ENCODE measurements at places on chromosomes 2 and 18.

GRCh38 chr18:33745871-33746545, 168.0 kb downstream of the ASXL3 start:
- DNase-seq = no peak

DNA sequence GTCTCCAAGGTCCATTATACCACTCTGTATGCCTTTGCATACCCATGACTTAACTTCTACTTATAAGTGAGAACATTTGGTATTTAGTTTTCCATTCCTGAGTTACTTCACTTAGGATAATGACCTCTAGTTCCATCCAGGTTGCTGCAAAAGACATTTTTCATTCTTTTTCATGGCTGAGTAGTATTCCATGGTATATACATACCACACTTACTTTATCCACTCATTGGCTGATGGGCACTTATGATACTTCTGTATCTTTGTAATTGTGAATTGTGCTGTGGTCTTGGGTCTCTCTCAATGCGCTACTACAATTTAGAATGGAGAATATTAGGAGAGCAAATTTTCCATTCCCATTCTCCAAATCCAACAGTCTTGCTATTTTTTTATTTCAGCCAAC, 76.4 kb downstream of the ZRANB3 start:
- no peak for DNase-seq

DNA sequence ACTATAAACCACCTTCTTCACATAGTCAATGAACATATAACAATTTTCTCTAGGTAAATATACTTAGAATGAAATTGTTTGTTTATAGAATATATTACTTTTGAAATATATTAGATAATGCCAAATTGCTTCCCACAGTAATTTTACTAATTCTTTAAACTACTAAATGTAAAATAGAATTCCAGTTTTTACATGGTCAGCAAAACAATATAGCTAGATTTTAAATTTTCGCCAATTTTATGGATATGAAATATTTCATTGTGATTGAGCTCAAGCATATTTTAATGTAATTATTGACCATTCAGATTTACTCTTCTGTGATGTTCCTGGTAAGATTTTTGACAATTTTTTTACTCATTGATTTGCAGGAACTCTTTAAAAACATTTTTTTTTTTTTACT, 444.6 kb downstream of the PARD3B start:
- no peak for DNase-seq

DNA sequence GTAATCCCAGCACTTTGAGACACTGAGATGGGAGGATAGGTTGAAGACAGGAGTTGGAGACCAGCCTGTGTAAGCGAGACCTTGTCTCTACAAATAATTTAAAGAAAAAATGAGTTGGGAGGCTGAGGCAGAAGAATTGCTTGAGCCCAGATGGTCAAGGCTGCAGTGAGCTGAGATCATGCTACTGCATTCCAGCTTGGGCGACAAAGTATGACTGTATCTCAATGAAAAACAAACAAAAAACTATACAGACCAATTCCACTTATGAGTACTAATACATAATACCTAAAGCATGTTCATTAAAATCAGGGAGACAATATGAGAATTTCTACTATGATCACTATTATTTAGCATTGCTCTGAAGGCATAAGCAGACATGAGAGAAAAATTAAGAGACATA, 12.6 kb downstream of the RNF149 start:
- DNase-seq = peak; percentile 14

GRCh38 chr18:73677450-73677849, 470.2 kb downstream of the FBXO15 start:
- DNase-seq = no peak

- no peak for DNase-seq
These were observed 206.0 kb downstream of the ZNF521 start for GRCh38 chr18:25145731-25146511.

GRCh38 chr2:5546181-5546580, 146.0 kb upstream of the SOX11 start:
- no peak for DNase-seq

- peak; percentile 40 for DNase-seq
These were observed 102.3 kb downstream of the SPTBN1 start for GRCh38 chr2:54558188-54559005.

DNA sequence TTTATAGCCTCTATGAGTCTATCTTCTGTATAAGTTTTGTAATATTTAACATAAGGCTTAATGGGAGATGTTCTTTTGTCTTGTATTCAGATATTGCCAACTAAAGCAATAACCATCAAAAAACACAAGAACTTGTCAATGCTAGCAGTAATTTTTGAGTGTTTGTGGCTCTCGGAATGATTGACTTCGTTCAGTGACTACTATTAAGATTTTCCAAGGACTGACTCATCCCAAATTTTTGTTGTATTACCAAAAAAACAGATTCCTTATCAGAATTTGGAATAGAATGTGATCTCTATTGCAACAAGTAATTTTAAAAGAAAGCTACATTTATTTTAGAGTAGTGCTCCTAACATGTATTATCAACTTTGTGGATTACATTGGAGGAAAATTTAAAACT, 8.1 kb downstream of the NABP1 start:
- no peak for DNase-seq

- DNase-seq = no peak
These were observed 247.1 kb upstream of the SALL3 start for GRCh38 chr18:78732273-78733210.

- no peak for DNase-seq
These were observed 155.1 kb upstream of the L3MBTL4 start for GRCh38 chr18:6569813-6570212.

- no peak for DNase-seq
These were observed 27.4 kb downstream of the NEMP2 start for GRCh38 chr2:190507135-190507534.

DNA sequence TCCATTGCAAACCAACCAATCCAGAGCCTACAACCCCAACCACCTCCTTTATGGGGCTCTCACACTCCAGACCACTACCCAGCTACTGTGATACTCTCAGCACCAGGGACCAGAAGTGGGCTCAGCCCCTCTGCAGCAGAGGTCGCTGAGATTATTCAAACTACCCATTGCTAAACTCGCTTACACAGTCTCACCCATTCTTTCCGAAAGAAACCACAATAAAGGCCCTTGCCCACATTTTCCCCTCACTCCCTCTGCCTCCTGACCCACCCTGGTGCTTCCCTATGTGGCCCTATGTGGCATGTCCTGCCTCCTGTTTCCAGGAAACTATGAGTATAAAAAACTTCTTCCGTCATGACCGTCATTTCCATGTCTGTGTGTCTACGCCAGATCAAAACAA, 10.7 kb downstream of the TEX51 start:
- no peak for DNase-seq

- DNase-seq = no peak
These were observed 19.7 kb upstream of the TUBB6 start for GRCh38 chr18:12288403-12288755.

DNA sequence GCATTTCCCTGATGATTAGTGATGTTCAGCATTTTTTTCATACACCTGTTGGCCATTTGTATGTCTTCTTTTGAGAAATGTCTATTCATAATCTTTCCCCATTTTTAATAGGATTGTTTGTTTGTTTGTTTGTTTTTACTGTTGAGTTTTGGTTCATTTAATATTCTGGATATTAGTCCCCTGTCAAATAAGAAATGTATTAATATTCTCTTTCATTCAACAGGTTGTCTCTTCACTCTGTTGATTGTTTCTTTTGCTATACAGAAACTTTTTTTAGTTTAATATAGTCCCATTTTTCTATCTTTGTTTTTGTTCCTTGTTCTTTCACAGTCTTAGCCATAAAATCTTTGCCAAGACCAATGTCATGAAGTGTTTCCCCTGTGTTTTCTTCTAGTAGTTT, 22.1 kb downstream of the ACVR1C start:
- no peak for DNase-seq

GRCh38 chr18:69935319-69936190, 12.1 kb downstream of the CD226 start:
- no peak for DNase-seq

DNA sequence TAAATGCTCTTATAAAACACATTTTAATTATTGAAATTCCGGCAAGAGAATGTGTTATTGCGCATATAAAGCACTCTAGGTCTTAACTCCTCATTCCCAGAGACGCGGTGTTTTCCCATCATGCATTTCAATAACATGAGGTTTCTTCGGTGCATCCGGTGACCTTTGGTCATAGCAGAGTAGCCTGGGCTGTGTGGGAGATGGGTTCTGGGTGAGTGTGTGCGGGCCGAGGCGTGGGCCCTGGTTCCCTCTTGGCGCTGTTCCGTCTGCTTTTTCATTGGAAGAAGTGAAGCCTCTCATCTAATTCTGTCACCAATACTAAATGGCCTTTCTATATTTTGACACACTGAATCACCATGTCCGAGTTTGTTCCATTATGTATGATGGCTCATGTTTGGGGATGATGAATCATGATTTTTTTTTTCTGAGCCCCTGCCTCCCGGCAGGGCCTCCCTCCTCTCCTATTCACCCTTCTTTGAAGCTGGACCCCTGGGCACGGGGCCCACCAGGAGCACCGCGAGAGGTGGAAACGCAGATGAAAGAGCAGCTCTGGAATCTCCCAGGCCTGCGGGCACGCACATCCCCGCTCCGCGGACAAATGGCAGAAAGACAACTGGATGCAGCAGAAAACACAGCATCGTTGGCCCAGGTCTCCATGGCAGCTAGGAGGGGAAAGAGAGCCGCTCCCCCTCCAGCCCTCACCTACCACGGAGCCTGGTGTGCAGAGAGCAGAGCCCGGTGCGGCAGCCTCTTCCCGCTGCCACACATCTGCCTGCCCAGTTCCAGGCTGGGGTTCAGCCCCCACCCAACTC, 85.8 kb upstream of the HPCAL1 start:
- DNase-seq = no peak

DNA sequence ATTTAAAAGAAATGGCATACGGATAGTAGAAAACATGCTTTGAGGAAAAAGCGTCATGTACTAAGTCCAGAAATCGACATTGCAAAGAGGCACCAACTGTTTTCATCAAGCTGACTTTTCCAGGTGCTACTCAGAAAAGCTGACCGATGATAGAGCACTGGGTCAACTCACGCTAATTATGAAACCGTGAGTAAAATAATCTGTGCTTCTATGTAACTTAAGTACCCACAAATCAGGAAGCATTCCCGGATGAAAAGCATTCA, 353 bp upstream of the NUP35 start:
- no peak for DNase-seq

DNA sequence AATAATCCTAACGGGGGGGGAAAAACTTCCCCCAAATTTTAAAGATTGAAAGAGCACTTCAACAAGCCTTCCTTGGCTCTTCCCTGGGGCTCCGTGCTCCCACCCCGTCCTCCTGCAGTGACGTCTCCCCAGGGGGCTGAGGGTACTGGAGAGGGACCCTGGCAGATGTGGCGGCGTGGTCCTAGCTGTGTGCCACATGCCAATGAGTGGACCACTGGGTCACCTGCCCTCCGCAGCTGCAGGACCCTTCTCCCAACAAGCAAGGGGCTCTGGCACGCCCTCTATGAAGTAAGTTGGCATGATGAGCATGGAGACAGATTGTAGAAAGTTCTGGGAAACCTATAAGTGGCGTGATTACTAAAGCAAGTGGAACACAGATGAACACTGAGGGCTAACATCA, 46.7 kb downstream of the PXDN start:
- DNase-seq = no peak

DNA sequence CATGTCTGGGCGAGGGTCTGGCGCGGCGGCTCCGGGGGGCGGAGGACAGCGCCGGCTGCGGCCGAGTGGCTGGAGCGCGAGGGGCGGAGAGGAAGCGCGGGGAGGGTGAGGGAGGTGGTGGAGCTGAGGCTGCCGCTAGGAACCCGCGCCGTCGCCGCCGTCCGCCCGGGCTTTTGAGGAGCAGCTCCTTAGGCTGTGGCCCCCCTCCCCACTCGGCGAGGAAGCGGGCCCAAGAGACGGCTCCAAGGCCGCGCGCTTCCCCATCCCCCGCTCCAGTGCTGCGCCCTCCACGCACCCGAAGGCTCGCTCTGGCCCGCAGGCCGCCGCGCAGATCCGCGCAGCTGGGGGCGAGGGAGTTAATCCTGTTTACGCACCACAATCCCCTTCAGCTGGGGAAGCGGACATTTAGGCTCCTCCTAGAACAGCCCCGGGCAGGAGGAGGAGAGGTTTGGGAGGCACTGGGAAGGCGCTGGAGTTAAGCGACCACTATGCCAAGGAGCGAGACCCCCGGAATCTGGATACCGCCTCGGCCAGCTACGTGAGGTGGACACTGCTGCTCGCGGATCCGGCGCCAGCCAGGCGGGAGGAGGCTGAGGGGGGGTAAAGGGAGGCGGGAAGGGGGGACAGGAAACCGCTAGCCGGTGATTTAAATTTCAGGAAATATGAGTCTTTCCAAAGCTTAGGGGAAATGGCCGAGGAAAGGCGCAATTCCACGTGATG, at the start of gene CNRIP1:
TSS of gene CNRIP1 (minus strand) at position 552 of the 720 bp plus-strand sequence. CDS start at position 3, 549 bp downstream.
- peak; percentile 81 for DNase-seq

GRCh38 chr2:54569745-54570301, 113.7 kb downstream of the SPTBN1 start:
- no peak for DNase-seq

- DNase-seq = no peak
These were observed 5.6 kb downstream of the HNMT start for GRCh38 chr2:137969876-137970275.

DNA sequence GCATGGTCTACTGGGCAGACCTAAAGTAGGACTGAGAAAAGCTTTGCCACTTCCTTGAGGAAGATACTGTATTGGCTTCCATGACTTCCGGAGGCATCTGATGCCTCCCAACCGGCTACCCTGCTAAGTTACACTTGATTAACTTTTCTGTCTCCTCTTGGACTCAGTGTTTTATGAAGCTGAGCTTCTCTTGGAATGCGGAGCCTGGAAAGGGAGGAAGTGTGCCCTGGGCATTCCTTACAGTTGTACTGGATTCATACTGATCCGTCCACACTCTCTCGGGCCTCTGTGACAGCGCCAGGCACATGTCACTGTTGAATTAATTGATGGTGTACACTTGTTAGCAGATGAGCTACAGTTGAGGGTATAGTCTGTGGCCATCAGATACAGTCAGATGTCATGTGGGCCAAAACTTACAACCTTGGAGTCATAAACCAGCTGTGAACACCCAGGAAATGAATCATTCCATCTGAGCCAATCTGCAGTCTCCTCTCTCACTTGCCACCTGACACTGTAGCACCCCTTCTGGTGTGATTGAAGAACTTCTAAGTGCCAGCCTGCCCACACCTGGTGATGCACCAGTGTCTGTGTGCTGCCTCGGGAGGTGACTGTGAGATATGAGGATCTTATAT, 122.5 kb downstream of the FHOD3 start:
- no peak for DNase-seq

GRCh38 chr2:17375262-17375661, 143.0 kb downstream of the RAD51AP2 start:
- DNase-seq = no peak

DNA sequence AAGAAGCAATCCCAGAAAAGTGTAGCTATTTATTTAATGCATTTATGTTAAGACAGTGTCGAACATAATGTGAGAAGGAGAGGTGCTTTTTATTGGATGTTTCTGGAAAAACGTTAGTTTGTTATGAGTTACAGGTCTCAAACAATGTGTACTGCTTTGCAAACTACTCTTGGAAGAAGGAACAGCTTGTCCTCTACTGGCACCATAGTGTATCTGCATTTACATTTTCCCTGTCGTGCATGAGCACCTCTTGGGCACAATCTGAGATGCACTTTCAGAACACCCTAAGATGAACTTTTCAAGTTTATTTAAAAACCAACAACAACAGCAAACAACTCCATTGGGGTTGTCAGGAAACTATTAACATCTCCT, 22.8 kb downstream of the CCNYL1 start:
- DNase-seq = peak; percentile 20

- DNase-seq = no peak
These were observed 101.0 kb downstream of the MREG start for GRCh38 chr2:215912299-215912842.

- no peak for DNase-seq
These were observed 330.3 kb downstream of the TNS1 start for GRCh38 chr2:217672472-217672871.

All from AG08395 (cell line).